Amygdala (tissue), 56 donors: ENCODE measurements at places on chromosomes 1 and 21.

DNA sequence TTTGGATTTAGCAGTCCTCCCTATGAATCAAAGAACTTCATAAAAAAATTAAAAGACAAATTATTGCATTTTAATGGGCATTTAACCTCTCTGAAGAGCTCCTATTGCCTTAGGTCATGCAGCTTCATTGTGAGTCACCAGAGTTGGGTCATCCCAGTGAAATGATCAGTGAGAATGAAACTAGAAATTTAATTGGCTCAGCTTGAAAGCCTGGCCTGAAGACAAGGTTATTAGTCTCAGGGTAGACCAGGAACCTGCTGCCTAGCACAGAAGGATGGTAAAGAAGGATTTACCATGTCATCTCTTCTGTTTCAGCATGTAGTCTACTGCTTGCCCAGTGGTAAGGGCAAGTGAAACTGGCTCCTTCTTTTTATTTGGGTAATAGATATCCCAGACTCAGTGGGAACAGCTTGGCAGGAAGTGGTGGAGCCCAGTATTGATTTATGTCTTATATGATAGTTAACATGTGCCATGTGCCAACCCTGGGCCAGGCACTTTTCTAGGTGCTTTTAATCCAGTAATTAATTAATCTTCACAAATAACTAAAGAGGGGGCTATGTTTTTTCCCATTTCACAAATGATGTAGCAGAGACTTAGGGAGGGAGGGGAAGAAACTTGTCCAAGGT is 23.6 kb downstream of the LAMC2 start:
- DNase-seq = no peak

DNA sequence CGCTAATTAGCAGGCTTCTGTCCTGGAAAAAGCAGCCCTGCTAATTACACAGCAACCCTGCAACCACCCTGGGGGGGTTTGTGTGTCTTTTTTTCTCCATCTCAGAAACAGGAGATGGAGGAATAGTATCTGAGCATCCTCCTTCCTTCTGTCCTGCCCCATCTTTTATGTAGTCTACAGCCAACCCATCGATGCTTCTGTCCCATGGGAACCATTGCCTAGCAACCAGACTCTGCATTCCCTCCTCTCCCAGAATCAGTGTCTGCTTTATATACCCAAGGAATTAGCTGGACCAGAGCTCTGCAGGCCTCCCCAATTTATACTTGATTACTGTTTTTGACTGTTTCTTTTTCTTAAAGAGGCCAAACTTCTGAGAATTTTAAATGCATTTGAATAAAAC is 35.1 kb downstream of the LRRC38 start:
- DNase-seq = no peak

DNA sequence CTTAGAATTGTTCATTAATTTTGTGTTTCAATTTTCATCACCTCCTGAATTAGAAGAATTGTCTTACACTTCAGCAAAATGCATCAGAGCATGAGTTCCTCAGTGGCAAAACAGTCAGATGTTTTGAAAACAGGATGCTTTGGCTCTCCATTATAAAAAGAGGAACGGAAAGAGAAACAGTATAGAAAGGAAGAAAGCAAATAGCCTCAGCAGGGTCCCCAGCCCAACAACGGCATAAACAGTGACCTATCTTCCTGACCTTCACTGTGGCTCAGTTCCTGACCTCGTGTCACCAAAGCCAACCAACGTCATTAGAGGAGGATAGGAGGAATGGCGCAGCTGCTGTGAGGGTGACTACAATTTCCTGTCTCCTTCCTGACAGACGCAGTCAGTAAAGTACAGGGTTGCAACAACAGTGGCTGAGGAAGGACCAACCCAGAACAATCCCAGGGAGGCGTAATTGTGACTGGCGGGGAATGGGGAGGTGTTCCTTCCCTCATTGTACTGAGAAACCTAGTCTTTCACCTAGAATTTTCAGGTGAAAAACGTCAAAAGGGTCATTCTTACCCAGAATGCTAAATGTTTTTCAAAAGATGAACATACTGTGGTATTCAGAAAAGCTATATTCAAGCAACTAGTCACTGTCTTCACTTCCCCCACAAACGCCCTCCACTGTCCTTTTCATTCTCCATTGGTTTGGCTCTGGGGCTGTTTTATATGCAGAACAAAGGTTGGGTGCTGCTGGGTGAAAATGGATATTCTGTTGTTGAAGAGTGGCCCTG is 197.9 kb upstream of the SGIP1 start:
- DNase-seq = no peak

GRCh38 chr1:47710329-47711071 is 272.7 kb downstream of the FOXD2 start:
- DNase-seq = peak; percentile 41

DNA sequence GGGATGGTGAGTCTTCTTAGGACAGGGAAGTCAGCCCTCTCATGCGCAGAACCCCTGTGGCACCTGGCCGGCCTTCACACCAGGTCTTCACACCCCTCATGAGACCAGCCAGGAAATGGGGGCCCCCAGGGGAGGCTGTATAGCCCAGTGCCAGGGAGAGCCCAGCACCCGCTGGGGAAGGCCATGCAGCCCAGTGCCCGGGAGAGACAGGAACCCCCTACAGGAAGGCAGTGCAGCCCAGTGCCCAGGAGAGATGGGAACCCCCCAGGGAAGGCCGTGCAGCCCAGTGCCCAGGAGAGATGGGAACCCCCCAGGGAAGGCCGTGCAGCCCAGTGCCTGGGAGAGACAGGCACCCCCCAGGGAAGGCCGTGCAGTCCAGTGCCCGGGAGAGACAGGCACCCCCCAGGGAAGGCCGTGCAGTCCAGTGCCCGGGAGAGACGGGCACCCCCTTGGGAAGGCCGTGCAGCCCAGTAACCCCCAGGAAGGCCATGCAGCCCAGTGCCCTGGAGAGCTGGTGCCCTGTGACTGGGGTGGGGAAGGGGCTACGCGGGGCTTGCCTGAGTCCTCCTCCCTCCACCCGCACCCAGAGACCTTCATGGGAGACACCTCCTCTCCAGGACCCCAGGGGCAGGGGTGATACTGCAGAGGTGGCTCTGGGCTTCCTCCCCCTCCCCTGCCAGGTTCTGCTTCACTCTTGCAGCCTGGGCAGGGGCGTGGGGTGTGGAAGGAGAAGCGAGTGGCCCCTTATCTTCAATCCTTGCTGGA is 110.5 kb upstream of the COL6A1 start:
- DNase-seq = no peak

DNA sequence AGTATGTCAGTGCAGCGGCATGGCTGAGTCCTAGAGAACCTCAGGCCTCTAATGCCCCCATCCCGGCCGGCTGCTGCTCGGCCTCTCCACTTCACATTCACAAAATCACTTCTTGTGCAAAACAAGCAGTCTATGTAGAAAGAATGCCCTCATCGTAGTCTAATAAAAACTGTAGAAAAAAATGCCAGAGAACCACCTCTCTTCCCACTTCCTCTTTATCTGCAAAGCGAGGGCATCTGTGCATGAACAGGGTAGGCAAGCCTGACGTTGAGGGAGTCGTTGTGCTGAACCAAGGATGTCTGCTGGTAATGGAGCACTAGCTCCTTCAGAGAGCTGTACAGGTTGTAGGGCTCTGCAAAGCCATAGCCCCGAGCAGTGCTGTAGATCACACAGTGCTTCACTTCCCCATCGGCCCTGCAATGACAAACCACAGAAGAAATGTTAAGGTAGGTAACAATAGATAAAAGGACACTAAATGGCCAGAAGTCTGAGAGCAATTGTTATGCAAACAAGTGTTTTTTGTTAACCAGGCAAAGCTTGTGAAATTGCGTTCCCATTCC is 88.9 kb downstream of the PIK3R3 start:
- DNase-seq = no peak

DNA sequence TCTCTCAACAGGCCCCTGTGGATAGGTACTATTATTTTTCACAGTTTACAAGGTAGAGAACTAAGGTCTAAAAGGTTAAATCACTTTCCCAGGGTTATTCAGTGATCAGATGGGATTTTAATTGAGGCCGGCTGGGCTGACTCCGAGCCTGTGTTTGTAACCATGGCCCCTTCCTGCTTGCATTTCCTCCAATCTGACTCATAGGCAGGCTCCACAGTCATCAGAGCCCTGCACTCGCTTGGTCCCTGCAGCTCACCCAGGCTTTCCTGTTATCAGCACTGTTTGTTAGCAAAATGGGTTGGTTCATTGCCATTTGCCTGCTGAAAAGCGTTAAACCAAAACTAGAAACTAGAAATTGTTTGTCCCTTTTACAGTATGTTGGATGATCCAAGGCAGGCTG is 41.4 kb upstream of the LMX1A start:
- no peak for DNase-seq

DNA sequence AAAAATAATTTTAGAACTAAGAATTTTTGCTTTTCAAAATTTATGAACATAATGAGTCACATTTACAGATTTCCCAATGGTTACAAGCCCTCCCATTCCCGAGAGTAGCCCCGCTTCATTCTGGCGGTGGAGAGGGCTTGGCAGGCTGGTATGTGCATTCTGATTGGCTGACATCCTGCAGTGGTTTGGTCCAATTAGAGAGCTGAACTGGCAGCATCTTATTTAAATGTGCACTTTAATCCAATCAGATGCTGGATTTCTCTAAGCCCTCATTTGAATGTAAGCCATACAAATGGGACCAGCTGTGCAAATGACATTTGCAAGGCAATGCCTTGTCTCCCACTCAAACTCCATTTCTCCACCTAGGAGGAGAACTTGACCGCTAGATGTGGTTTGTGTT is 18.0 kb upstream of the TRIM17 start:
- DNase-seq = no peak

DNA sequence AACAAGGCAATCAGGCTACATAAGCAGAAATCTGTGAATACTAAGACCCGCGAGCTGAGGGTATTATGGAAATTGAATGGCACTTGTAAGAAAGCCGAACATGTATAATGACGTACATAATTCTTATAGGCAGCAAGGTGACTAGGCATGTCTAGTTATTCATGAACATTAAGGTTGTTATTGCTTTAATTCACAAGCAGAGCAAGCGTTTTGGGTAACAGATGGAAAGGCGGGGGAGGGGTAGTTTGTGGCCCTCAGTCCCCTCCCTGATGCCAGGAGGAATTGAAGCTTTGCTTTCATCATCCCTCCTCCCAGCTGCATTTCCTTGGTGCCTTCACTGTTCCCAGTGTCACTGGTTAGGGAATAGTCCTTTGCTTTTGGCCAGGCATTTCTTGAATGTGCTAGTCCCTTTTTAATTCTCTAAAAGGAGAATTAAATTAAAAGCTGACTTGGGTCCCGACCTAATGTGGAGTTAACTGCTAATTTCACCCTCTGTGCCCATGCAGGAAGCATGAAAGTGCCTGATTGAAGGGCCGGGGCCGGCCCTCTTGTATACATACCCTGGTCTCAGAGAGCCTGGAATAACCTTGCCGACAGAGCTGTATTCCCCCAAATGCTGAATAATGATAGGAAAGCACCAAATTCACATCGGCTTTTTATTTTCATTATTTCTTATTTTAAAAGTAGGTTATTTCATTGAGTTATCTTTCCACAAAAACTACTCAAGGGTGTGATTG is 42.5 kb downstream of the RYR2 start:
- DNase-seq = no peak

- DNase-seq = no peak
These were observed 273.5 kb downstream of the LIPI start for GRCh38 chr21:13937236-13937635.

DNA sequence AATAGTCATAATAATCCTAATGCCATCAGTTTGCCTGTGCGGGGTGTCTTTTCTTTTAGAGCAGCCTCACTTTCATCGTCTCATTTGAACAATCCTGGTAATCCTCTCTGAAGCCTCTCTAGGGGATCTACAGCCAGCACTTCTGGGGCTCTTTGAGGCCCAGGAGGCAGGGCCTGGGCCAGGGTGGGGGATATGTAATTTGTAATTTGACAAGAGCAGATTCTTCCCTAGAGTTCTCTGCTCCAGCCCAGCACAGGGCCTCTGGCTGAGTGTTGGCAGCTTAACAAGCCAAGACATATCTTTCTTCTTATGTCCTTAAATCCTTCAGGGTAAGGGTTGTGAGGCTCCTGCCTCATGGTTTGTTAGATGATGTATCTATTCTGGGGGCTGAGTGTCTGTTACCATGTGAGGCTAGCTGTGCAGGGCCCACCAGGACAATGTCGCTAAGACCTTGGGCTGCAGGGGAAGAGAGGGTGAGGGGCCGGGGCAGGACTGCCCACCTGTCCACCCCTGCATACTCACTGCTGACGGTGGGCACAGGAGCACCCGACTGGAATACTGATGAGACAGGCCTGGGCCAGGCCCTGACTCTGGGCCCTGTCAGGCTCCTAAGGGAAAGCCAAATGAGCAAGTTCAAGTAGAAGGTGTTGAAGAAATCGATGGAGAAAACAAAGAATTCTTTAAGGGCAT is 45.3 kb upstream of the PARP1 start:
- no peak for DNase-seq

DNA sequence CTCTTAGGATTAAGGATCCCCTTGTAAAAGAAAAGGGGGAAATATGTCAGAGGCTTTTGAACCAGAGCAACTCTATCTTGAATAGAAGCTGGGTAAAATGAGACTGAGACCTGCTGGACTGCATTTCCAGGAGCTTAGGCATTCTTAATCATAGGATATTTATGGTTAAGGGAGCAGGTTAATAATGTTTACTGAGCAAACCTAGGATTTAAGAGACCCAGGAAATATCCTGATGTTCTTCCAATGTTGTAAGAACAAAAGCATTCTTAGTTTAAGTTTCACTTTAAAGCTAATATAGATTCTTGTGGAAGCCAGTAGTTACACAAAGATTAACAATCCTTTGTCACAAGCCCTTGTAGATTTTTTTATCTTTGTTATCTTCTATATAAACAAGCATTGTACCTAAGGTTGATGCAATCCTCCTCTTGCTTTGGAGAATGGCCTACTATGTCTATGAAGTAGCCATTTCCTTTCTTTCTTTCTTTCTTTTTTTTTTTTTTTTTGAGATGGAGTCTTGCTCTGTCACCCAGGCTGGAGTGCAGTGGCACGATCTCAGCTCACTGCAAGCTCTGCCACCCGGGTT is 570.2 kb upstream of the BEND5 start:
- DNase-seq = no peak

DNA sequence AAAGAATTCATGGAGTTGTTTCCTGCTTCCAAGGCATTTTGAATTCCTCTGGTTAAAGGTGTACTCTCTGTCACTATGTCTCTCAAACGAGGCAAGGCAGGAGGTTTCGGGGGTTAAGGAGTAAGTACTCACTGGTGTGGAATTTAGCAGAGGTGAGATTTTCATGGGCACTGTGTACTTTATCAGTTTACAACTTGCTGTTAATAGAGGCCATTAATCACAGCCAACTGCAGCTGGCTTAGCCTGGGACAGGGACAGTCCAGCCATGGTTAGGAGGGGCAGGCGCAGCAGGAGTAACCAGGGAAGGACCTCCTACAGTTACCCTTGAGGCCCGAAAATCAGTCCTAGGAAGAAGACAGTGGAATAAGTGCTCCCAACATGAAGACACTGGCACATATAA is 18.1 kb upstream of the TMEM9 start:
- no peak for DNase-seq
